Esophagus squamous epithelium (tissue), 5 donors: ENCODE measurements at places on chromosomes 13 and 19.

DNA sequence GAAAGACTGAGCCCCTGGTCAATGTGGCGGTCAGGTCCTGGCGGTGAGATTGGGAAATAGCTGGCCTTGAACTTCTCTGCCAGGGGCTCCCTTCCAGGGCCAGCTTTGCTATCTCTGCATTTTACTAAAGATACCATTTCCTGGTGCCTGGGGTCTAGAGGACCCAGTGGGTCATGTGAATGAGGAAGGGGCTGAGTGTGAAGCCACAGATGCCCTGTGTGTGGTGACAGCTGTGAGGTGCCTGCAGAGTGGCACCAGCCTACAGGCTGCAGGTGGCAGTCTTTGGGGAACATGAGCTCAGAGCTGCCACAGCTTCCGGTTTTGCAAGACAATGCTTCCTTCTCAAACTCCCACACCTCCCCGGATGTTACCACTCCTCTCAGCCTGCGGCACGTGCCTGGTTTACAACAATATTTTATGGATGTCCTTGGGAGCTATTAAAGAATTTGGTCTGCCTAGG is 5.2 kb upstream of the MLNR start:
- no peak for DNase-seq

DNA sequence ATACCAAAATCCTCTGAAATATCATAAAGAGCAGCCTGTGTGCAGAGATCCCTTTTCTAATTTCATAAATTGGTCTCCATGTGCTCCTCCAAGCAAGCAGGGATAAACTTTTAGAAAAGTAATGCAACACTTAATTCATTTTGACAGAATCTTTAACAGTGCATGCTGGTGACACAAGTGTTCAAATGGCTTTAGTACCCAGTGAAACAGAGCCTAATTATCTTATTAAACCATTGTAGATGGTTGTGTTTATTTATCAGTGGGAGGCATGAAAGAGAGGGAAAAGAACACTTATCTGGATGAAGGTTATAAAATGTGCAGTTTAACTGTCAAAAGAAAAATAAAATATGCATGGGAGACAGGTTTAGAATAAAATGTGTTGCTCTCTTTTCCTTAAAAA is 945.0 kb upstream of the PCDH20 start:
- DNase-seq = no peak

DNA sequence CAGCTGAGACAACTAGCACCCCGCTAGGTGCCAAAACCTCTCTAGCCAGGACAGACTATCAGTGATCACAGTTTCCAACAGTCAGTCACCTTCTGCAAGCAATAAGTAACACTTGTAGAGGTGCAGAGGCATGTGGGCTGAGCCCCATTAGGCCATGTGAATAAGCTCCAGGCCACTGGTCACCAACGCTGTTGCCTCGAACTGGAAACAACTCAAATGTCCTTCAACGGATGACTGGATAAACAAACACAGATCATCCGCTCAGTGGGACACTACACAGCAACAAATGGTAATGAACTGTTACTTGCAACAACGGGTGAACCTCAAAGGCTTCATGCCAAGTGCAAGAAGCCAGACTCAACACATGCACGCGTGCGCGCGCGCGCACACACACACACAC is 27.5 kb upstream of the TMEM160 start:
- DNase-seq = no peak

DNA sequence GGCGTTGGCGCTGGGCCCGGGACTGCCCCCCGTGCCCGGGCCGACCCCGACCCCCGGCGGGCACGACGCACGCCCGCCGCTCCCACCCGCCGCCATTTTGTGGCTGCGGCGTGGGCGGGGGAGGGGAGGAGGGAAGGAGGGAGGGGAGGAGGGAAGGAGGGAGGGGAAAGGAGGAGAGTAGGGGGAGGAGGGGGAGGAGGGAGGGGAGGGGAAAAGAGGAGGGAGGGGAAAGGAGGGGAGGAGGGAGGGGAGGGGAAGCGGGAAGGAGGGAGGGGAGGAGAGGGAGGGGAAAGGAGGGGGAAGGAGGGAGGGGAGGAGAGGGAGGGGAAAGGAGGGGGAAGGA is at the start of gene BTBD2:
TSS of gene BTBD2 (minus strand) at position 107 of the 343 bp plus-strand sequence. CDS start at position 96, 11 bp downstream.
- DNase-seq = no peak

GRCh38 chr19:49589502-49589905 is 1.5 kb upstream of the PRR12 start:
- DNase-seq = no peak

- DNase-seq = no peak
These were observed 110.2 kb downstream of the STK24 start for GRCh38 chr13:98466634-98467236.

DNA sequence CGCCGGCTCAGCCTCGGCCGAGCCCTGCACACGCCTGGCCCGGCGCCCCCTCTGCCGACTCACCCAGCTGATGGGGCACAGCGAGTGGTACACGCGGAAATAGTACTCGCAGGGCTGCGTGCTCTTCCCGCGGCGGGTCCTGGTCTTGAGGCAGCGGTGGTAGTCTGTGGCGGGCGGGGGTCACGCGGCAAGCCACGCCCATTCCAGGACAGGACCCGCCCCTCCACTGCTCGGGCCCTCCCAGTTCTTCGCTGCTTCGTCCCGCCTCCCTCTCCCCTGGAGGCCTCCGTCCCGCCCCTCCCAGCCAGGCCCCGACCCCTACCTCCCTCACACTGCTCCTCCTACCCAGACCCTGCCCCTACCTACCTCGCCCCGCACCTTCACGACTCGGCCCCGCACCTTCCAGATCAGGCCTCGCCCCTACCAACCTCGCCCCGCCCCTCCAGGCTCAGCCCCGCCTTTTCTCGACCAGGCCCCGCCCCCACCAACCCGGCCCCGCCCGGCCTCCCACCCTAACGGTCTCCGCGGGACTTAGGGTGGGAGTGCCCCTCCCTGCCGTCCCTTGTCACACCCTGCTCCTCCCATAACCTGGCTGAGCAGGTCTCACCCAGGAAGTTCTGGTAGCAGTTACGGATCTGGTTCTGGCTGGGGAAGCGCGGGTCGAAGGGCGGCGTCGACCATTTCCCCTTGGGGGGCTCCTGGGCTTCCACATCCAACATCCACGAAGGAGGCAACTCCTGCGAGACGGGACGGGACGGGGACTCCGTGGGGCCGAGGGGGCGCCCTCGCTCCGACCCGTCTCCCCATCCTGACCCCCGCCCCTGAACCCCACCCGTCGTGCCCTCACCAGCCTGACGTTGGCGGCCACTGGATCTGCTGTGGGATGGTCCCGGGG is 469 bp downstream of the COX6B2 start:
- DNase-seq = no peak

DNA sequence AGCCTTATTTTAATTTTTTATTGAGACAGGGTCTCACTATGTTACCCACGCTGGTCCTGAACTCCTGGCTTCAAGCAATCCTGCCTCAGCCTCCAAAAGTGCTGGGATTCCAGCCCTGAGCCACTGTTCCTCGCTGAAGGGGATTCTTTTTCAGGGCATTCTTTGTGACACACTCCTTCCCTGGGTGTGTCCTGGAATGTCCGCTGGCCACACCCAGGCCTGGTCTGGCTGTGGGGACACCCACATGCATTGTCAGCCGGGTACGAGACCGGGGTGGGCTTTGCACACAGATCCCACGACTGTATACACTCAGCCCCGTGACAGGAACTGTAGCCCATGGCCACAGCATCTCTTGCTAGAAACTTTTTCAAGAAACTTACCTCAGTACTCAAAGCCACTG is 34.4 kb upstream of the GATAD2A start:
- no peak for DNase-seq

GRCh38 chr13:21322327-21322965 is 136.7 kb downstream of the ZDHHC20 start:
- DNase-seq = no peak

DNA sequence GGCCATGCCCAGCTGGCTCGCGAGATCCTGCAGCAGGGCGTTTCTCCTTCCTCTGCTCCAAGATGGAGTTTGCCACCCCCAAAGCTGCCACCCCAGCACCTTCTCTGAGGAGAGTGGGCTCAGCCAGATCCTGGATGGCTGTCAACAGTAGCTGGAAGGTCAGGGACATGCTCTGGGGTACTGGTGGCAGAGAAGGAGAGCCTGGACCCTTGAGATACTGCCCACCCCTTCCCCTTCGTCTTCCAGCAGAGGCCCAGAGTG is 11.6 kb downstream of the IRGC start:
- DNase-seq = no peak

GRCh38 chr13:112254061-112254818 is 121.9 kb upstream of the SPACA7 start:
- no peak for DNase-seq

GRCh38 chr13:76641056-76641455 is 245.1 kb downstream of the KCTD12 start:
- DNase-seq = no peak

GRCh38 chr19:6494438-6495036 is 7.6 kb downstream of the TUBB4A start:
- DNase-seq = no peak

DNA sequence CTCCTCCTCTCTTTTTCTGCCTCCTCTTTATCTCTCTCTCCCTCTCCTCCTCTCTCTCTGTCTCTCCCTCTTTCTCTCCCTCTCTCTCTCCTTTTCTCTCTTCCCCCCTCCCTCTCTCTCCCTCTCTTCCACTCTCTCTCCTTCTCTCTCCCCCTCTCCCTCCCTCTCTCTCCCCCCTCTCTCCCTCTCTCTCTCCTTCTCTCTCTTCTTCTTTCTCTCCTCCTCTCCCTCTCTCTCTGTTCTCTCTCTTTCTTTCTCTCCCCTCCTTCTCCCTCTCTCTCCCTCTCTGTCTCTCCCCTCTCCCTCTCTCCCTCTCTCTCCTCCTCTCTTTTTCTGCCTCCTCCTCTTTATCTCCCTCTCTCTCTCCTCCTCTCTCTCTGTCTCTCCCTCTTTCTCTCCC is 197.4 kb downstream of the UQCRFS1 start:
- DNase-seq = no peak

GRCh38 chr13:20171364-20171763 is 10.5 kb upstream of the GJA3 start:
- no peak for DNase-seq

- DNase-seq = no peak
These were observed 84.4 kb downstream of the FAM216B start for GRCh38 chr13:42865768-42866102.

DNA sequence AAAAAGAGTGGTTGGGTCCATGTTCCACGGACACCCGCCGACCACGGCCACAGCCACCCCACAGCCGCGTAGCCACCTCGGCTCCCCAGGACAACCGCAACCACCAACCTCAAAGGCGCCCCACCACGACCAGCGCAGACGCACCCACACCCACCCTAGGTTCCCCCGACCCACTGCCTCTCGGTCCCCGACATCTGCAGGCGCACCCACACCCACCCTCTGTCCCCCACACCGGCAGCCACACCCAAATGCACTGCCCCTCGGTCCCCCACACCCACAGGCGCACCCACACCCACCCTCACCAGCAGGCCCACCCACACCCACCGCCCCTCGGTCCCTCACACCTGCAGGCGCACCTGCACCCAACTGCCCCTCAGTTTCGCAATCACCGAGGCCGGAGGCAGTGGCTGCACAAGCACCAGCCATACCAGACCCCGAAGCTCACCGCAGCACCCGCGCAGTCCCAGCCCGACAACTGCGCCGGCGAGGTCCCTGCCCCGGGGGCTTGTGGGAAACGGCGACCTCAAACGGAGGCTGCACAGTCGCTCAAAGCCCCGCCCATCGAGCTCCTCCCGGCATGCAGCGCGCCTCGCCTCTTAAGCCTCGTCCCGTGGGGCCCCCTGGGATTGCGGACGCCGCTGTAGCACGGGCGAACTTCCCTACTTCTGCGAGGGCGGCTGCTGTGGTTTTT is 18.3 kb downstream of the ZNF77 start:
- DNase-seq = no peak

- no peak for DNase-seq
These were observed 5.7 kb downstream of the REX1BD start for GRCh38 chr19:18594096-18594823.

DNA sequence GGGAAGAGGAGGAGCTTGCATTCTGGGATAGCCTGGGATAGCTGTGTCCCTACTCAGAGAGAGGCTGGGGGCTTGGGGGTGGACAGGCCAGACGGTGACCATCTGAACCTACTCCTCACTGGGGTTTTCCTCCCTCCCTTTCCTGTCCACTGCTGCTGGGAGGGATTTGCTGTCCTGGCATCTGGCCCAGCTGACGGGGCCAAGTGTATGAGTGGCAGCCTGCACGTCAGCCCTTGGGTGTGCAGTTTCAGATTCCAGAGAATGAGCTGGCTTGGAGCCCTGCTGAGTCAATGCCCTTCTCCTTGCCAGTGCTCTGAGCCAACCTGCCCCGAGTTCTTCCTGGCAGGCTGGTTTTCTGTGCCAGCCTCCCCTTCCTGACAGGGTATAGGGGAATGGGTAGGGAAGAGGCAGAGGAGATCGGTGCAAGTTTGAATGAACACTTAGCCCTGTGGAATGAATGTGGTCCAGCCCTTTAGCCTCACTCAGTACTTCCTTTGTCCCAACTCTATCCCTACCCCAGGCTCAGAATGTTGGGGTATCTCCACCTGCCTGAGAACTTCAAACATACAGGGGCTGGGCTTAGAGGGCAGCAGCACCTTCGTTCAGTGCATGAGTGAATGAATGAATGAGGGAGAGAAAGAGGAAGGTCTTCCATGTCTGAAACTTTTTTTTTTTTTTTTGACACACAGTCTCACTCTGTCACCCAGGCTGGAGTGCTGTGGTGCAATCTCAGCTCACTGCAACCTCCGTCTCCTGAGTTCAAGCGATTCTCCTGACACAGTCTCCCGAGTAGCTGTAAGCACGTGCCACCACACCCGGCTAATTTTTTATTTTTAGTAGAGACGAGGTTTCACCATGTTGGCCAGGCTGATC is 1.8 kb upstream of the ANGPTL4 start:
- no peak for DNase-seq

DNA sequence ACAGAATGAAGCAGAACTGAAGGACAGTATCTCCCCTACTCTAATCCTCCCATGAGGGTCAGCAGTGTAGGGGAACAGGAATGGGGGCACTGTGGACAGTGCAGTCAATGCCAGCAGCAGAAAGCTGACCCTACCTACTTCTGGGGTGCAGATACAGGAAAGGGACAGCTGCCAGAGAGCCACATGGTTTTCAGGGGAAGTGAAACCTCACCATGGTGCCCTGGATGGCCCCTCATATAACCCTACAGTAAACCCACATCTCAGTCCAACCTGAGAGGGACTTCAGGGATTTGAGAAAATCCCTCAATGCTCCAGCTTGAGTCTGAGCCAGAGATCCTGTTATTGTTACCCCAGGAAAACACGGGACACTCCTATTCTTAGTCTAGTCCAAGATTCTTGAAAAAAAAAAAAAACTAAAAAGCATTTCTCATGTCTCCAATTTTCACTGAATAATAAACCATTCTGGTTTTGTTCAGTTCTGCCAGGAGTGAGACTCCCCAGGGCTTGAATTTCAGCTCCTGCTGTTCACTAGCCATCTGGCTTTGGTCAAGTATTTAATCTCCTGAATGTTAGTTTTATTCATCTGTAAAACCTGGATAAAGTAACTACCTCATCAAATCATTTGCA is 511.6 kb upstream of the ARGLU1 start:
- DNase-seq = no peak
